Left lung (tissue), 14 donors: ENCODE measurements at places on chromosomes 2 and 18. TPM values are rescaled to one million over a fixed set of nuclear protein-coding genes. Genes with fewer than 3 reads are reported as not detected.

- H3K36me3 ChIP-seq = peaks cover 4% of the 10 kb centered on the region
- H3K4me3 ChIP-seq = no peak overlapping the region
- H3K27me3 ChIP-seq = no peaks in the 10 kb centered on the region
- H3K4me1 ChIP-seq = no peaks in the 10 kb centered on the region
- no peak overlapping the region for H3K27ac ChIP-seq
- DNase-seq = no peak
Measured at GRCh38 chr18:6161549-6161948, 253.2 kb downstream of the L3MBTL4 start.

ERBB4 gene
- total RNA-seq = 16.0 TPM

LCT gene
- 0.08 TPM for total RNA-seq

- H3K4me1 ChIP-seq = no peaks in the 10 kb centered on the region
- no peak overlapping the region for H3K4me3 ChIP-seq
- H3K27ac ChIP-seq = no peak overlapping the region
- no peaks in the 10 kb centered on the region for H3K27me3 ChIP-seq
- no peak for DNase-seq
Measured at GRCh38 chr18:33959609-33960008, 265.1 kb downstream of the NOL4 start.

- H3K27me3 ChIP-seq = peaks cover 71% of the 10 kb centered on the region
- no peak for DNase-seq
- no peak overlapping the region for H3K4me3 ChIP-seq
Measured at GRCh38 chr18:13826209-13826608, 2.3 kb downstream of the MC5R start.

DNA sequence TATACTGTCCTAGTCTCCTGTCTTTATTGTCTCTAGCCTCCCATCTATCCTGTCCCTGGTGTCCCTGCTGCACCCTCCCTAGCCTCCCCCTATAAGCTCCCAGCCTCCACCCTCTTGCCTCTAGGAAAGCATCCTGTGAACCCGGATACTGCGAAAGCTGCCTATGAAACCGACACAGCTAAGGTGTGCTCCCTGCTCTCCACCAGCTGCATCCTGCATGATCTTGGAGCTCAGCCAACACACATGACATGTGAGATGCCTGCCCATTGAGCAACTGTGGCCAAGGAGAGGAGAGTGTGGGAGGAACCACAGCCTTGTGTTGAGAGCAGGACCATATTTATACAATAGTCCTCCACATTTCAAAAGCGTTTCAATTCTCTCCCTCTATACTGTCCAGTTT, 187.1 kb downstream of the ZBTB7C start:
- H3K36me3 ChIP-seq = no peaks in the 10 kb centered on the region
- H3K4me1 ChIP-seq = no peaks in the 10 kb centered on the region
- no peaks in the 10 kb centered on the region for H3K27me3 ChIP-seq
- no peak overlapping the region for H3K4me3 ChIP-seq
- no peak for DNase-seq

DNA sequence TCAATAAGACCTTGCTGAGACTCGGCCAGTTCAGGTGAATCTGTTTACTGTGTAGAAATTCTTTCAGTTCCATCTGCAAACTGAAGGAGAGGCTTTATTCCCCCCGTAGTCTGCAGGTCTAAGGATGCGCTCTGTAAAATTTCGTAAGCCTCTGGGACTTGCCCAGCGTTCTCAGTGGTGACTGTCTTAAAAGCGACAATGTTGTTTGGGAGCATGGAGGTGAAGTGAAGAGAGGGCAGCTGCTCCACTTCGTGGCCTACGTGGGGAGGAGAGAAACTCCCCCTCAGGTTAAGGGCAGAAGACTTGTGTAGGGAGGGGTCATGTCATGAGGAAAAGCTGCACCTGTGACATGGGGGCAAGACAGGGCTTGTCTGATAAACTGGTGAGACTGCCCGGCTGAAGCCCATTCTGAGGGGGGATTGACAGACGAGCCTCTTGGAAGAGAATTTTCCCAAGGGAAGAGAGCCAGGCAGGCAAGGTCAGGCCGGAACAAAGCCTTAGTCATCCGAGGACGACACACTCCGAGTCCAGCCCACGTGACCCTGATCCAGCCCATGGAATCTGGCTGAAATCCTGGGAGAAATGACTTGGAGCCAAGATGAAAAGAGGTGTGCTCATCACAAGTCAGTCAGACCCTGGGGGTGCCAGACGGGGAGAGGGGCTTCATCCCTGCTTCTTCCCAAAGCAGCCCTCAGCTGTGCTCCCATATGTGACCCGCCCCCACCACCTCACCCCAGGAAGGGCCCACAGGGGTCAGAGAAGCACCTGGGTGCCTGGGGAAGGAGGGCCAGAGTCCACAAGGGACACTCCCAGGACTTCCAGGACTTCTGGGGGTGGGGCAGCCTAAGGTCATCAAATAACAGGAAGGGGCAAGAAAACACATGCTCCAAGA, 88.5 kb upstream of the SH3BP4 start:
- no peaks in the 10 kb centered on the region for H3K4me1 ChIP-seq
- no peak overlapping the region for H3K4me3 ChIP-seq
- H3K27me3 ChIP-seq = no peaks in the 10 kb centered on the region
- DNase-seq = peak; percentile 29
- no peaks in the 10 kb centered on the region for H3K36me3 ChIP-seq

STPG4 gene
- 1.0 TPM for total RNA-seq

CD207 gene
- 0.73 TPM for total RNA-seq

DNA sequence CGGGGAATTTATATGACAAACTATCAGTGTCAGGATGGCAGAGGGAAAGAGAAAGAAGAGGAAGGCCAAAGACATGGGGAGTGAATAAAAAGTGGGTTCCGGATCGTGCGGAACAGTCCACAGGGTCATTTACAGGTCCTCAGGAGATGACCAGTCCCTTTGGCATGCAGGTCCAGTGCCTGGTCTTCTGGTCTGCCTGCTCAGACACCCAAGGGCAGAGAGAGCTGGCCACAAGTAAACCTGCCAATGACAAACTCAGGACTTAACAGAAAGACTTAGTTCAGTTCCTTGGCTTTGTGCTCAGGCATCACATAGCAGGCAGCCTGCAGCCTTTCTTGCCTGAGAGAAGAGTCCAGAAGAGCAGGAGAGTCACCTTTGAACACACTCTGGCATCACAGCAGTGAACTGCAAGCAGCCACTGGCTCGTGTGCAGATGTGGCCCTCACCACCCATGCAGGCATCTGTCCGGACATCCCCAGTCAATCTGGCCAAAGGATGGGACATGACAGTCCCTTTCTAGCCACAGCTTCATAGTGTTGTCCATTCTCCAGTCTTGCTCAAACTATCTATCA, 14.0 kb downstream of the TMEM127 start:
- H3K27ac ChIP-seq = no peak overlapping the region
- peaks cover 6% of the 10 kb centered on the region for H3K4me1 ChIP-seq
- no peaks in the 10 kb centered on the region for H3K36me3 ChIP-seq
- no peak overlapping the region for H3K4me3 ChIP-seq

DNA sequence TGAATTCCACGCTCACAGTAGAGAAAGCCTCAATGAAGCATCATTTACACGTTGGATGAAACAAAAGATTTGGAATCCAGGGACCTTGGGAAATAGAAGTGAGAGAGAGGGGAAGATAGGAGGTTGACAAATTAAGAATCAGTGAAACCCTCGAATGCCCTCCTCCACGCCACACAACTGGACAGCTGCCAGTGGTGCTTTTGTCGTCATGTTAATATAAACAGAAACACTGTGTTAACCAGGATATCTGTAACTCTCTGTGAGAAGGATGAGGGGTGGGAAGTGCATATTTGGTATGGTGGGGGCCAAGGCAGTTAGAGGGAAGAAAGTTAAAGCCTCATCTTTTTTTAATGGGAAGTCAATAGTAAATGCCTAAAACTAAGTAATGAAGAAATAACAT, 108.7 kb downstream of the GFPT1 start:
- no peak overlapping the region for H3K4me3 ChIP-seq
- H3K4me1 ChIP-seq = no peaks in the 10 kb centered on the region
- DNase-seq = peak; percentile 33
- H3K36me3 ChIP-seq = no peaks in the 10 kb centered on the region

DNA sequence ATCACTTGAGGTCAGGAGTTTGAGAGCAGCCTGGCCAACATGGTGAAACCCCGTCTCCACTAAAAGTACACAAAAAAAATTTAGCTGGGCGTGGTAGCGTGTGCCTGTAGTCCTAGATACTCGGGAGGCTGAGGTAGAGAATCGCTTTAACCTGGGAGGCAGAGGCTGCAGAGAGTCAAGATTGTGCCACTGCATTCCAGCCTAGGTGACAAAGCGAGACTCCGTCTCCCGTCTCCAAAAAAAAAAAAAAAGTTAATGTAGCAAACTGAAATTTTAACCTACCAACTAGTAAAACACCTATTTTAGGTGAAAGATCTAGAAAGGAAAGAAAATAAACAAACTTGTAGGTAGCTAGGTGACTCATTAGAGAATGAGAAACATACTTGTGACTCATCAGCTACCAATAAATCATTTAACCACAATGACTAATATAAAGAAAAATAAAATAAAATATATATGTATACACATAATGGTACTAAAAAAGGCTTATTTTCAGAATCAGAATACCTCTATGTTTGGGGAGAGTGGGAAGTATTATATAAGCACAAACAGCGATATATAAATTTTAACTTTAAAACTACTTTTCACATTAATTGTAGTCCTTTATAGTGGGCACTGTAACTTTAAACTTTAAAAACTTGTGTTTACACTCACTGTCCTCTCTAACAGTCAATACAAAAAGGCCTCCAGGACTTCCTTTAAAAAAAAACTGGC, 36.6 kb downstream of the DARS1 start:
- H3K4me3 ChIP-seq = no peak overlapping the region
- peaks cover 19% of the 10 kb centered on the region for H3K4me1 ChIP-seq
- no peaks in the 10 kb centered on the region for H3K27me3 ChIP-seq
- no peak for DNase-seq

- H3K27ac ChIP-seq = no peak overlapping the region
- peaks cover 49% of the 10 kb centered on the region for H3K4me1 ChIP-seq
- H3K4me3 ChIP-seq = no peak overlapping the region
- no peaks in the 10 kb centered on the region for H3K36me3 ChIP-seq
- no peak for DNase-seq
- no peaks in the 10 kb centered on the region for H3K27me3 ChIP-seq
Measured at GRCh38 chr2:127347015-127347414, 40.8 kb downstream of the MAP3K2 start.

DNA sequence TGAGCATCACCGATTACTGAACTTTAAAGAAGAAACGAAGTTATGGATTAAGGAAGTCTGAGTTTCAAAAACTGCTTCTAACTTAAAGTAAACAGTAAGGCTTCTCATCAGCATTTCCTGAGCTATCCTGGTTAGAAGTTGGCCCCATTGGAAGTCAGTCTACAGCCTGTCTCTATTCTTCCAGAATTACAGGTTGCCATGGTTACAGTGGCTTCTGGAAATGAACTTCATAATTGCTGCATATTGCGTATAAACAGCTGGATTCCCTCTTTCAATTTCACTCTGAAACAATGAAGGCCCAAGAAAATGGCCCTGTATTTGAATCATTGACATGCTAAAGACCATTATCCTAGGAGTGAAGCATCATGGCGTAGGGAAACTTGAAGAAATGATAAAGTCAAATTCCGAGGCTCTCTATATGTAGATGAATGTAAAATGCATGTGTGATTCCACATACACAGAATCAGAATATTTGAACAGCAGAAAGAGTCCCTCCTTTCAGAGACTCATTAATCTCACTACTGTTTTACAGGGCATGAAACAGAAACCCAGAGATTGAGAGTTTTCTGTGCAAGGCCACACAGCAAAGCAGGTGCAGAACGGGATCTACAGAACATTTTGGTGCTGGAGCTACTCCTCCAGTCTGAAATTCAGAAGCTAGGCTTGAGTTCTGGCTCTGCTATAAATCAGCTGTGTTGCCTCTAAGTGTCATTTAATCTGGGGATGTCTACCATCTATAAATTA, 856.4 kb upstream of the CELF4 start:
- no peaks in the 10 kb centered on the region for H3K36me3 ChIP-seq
- DNase-seq = no peak
- no peaks in the 10 kb centered on the region for H3K4me1 ChIP-seq
- H3K27ac ChIP-seq = no peak overlapping the region

GRCh38 chr2:176178038-176178756, 10.3 kb upstream of the HOXD1 start:
- no peaks in the 10 kb centered on the region for H3K4me1 ChIP-seq
- H3K36me3 ChIP-seq = no peaks in the 10 kb centered on the region
- no peak overlapping the region for H3K27ac ChIP-seq
- no peak for DNase-seq
- peaks cover 58% of the 10 kb centered on the region for H3K27me3 ChIP-seq

- H3K4me1 ChIP-seq = no peaks in the 10 kb centered on the region
- H3K27ac ChIP-seq = no peak overlapping the region
- H3K4me3 ChIP-seq = no peak overlapping the region
- no peak for DNase-seq
- H3K36me3 ChIP-seq = peaks cover 68% of the 10 kb centered on the region
Measured at GRCh38 chr18:70107091-70107490, 98.4 kb downstream of the RTTN start.

GRCh38 chr2:170712653-170713542, 2.2 kb upstream of the SP5 start:
- no peaks in the 10 kb centered on the region for H3K36me3 ChIP-seq
- no peak overlapping the region for H3K27ac ChIP-seq
- H3K4me3 ChIP-seq = peak overlapping the region; percentile 57
- no peak for DNase-seq
- peaks cover 43% of the 10 kb centered on the region for H3K4me1 ChIP-seq
- H3K27me3 ChIP-seq = peaks cover 100% of the 10 kb centered on the region

PLGLB1 gene
- total RNA-seq = 2.6 TPM

- no peaks in the 10 kb centered on the region for H3K4me1 ChIP-seq
- no peaks in the 10 kb centered on the region for H3K27me3 ChIP-seq
- H3K27ac ChIP-seq = no peak overlapping the region
- no peak overlapping the region for H3K4me3 ChIP-seq
Measured at GRCh38 chr2:194559964-194560363, 1097.1 kb upstream of the SLC39A10 start.

GRCh38 chr18:34976899-34977837, 64.0 kb upstream of the MAPRE2 start:
- no peak overlapping the region for H3K27ac ChIP-seq
- H3K4me1 ChIP-seq = no peaks in the 10 kb centered on the region
- H3K4me3 ChIP-seq = peak overlapping the region; percentile 67

DNA sequence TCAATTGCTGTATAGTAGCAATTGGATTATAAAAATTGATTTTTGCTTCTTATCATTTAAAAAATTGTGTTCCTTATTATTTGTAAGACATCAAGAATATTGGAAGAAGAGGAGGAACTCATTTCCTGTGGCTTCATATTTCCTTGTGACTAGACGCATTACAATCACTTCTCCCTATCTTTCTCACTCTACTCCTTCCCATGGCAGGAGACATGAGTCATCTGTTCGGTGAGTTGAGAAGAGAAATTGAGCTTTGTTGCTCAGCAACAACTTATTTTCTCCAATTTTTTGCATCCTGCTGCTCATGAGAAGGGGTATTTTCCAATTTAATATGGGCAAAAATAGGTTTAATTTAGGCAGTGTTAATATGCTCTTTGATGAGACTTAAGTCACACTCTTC, 1783.9 kb downstream of the SUCLG1 start:
- no peaks in the 10 kb centered on the region for H3K27me3 ChIP-seq
- no peak overlapping the region for H3K27ac ChIP-seq
- no peak for DNase-seq
- H3K4me3 ChIP-seq = no peak overlapping the region
- H3K36me3 ChIP-seq = no peaks in the 10 kb centered on the region

GRCh38 chr2:133574620-133575019, 6.4 kb upstream of the NCKAP5 start:
- no peaks in the 10 kb centered on the region for H3K36me3 ChIP-seq

- no peak for DNase-seq
- no peak overlapping the region for H3K27ac ChIP-seq
- no peak overlapping the region for H3K4me3 ChIP-seq
Measured at GRCh38 chr18:815353-815752, 3.3 kb upstream of the YES1 start.

CHRNG gene
- not detected for total RNA-seq
